HTR-8/SVneo (cell line): ENCODE measurements at places on chromosomes 12 and 14.

DNA sequence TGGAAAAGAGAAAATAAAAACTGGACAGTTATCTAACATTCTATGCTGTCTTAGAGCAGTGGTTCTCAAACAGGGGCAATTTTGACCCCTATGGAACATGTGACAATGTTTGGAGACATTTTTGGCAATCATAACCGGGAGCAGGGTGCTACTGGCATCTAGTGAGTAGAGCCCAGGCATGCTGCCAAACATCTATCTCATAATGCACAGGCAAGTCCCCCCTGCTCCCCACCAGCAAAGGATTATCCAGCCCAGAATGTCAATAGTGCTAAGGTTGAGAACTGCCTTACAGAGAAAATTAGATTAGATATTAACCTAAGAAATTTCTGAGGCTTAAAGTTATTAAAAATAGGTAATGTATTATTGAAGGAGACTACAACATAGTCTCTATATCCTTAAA lies 22.9 kb upstream of the CATSPERB start:
- DNase-seq, result no peak

GRCh38 chr14:94269156-94269555 lies 23.9 kb downstream of the SERPINA10 start:
- no peak for DNase-seq

GRCh38 chr14:74326369-74327152 lies 21.7 kb upstream of the VRTN start:
- no peak for DNase-seq

- DNase-seq, result no peak
Observed at GRCh38 chr12:32265951-32266350, 133.4 kb upstream of the FGD4 start.

GRCh38 chr12:66879409-66879808 lies 200.5 kb upstream of the GRIP1 start:
- no peak for DNase-seq

GRCh38 chr12:52976574-52977071 lies 27.7 kb downstream of the KRT18 start:
- DNase-seq, result no peak

GRCh38 chr14:28542040-28542439 lies 224.5 kb upstream of the FOXG1 start:
- no peak for DNase-seq
